Osteoblast (primary cell): ENCODE measurements at places on chromosomes 6 and 20. TPM values are rescaled to one million over a fixed set of nuclear protein-coding genes. Genes with fewer than 3 reads are reported as not detected.

The TLDC2 gene
- not detected in 2 replicates for total RNA-seq

The JPH2 gene
- total RNA-seq = 1.2 and 2.2 TPM in 2 replicates

The PRR18 gene
- 0.29 TPM in 1 of 2 replicates, not detected in the other for total RNA-seq

The SLC17A3 gene
- total RNA-seq = not detected in 2 replicates

DNA sequence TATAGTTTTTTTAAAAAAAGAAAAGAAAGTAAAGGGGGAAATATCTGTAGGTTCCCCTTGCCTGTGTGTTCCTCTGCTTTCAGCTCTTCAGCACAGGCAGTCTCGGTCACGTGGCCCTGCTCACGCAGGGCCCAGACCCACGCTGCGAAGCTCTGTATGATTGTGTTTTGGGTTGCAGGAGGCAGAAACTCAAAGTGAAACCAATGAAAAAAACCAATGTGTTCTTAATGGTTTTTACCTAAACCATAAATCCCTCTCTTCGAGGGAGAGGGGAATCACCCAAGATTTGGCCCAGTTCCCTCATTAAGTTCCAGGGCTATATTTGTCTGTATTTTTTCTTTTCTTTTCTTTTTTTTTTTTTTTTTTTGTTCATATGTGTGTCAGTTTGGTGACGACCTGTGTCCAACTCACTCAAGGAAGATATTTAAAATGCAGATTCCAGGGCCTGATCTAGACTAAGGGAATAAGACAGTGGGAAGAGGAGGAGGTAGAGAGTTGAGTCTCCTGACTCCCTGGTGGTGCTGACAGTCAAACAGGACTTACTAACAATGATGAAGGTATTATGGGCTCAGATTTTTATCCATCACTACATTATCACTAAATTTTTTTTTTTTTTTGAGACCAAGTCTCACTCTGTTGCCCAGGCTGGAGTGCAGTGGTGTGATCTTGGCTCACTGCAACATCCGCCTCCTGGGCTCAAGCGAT lies 33.8 kb upstream of the RREB1 start:
- H3K4me1 ChIP-seq = no peaks in the 10 kb centered on the region
- no peaks in the 10 kb centered on the region for H3K27me3 ChIP-seq
- H3K4me3 ChIP-seq = no peak overlapping the region
- DNase-seq = no peak
- no peaks in the 10 kb centered on the region for H3K36me3 ChIP-seq
- H3K27ac ChIP-seq = no peak overlapping the region

GRCh38 chr20:56400001-56400640 lies 7.7 kb downstream of the CSTF1 start:
- DNase-seq = no peak
- H3K36me3 ChIP-seq = peaks cover 85% of the 10 kb centered on the region
- H3K4me3 ChIP-seq = no peak overlapping the region
- H3K27me3 ChIP-seq = no peaks in the 10 kb centered on the region

DNA sequence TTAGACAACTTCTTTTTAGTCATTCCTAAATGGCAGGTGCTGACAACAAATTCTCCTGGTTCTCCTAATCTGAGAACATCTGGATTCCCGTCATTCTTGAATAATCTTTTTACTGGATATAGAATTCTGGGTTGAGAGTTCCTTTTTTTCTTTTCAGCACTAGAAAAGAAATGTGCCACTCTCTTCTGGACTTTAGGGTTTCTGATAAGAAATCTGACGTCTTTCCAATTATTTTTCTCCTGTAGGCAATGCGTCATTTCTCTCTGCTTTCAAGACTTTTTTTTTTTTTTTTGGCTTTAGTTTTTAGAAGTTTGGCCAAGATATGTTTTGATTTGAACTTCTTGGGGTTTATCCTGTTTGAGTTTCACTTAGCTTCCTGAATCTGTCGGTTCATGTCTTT lies 66.1 kb upstream of the RNF24 start:
- H3K27me3 ChIP-seq = no peaks in the 10 kb centered on the region
- no peaks in the 10 kb centered on the region for H3K36me3 ChIP-seq
- peaks cover 37% of the 10 kb centered on the region for H3K4me1 ChIP-seq
- DNase-seq = no peak
- peak overlapping the region; percentile 83 for H3K27ac ChIP-seq
- no peak overlapping the region for H3K4me3 ChIP-seq

DNA sequence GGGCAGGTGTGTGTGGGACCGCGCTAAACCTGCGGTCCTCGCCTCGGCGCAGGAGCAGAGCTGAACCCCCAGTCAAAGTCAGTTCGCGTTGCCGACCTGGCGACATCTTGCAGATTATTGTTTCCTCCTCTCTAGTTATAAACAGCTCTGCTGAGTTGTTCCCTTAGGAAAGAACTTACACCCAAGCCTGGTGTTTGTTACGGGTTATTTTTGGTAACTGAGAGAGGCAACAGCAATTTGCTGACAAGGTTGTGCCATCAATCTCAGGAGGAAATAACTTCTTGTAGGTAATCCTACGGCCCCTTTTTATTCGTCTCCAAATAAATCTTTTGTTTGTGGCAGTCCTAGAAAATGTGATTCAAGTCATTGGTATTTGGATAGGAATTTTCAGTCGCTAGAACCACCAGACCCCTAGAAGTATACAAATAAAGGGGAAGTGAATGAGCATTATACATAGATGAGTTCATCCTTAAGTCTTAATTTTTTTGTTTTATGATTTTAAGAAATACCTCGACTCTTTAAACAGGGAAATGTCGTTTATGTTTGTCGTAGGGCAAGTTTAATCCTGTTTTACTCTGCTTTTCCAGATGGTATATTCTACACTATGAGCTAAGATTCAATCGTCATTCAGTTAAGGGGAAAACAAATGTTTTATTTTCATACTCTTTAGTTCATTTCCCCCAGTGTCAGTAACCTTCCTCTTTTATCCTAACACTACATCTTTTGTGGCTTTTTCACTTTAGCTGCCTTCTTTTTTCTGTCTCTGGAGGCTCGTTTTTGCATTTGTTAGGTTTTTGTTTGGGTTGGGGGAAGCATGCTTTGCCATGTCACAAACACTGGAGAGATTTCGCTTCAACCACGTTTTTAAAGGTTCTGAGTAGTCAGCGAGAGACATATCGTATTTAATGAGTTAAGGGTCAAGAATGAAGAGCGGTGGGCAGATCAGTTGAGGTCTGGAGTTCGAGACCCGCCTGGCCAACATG lies 1.2 kb downstream of the PM20D2 start:
- H3K36me3 ChIP-seq = no peaks in the 10 kb centered on the region
- no peak overlapping the region for H3K27ac ChIP-seq
- DNase-seq = peak; percentile 72
- peak overlapping the region; percentile 72 for H3K4me3 ChIP-seq
- peaks cover 23% of the 10 kb centered on the region for H3K27me3 ChIP-seq

DNA sequence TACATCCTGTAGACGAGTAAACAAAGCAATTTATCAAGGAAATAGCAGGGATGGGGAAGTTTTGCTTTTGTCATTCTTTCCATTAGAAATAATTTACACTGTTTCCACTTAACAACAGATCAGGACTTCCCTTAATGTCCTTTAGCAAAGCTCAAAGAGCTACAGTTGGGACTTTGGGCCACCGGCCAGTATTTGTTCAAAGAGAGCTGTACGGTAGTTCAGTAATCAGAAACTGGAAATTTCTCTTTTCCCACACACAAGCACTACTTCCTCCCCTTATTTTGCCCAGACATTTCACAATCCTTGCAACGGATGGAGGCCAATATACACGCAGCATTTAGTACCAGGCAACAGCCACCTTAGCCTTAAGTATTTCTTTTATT lies 12.1 kb upstream of the HINT3 start:
- peak; percentile 43 for DNase-seq
- peaks cover 69% of the 10 kb centered on the region for H3K4me1 ChIP-seq
- H3K27me3 ChIP-seq = no peaks in the 10 kb centered on the region
- H3K36me3 ChIP-seq = no peaks in the 10 kb centered on the region
- H3K27ac ChIP-seq = peak overlapping the region; percentile 98
- H3K4me3 ChIP-seq = no peak overlapping the region

- no peak overlapping the region for H3K4me3 ChIP-seq
- no peaks in the 10 kb centered on the region for H3K36me3 ChIP-seq
- H3K27ac ChIP-seq = no peak overlapping the region
- H3K4me1 ChIP-seq = peaks cover 7% of the 10 kb centered on the region
Measured at GRCh38 chr20:32779500-32780211, 17.5 kb downstream of the DNMT3B start.

GRCh38 chr6:41694815-41695526 lies 40.4 kb downstream of the TFEB start:
- no peak overlapping the region for H3K27ac ChIP-seq
- H3K4me3 ChIP-seq = no peak overlapping the region
- H3K36me3 ChIP-seq = no peaks in the 10 kb centered on the region
- H3K27me3 ChIP-seq = no peaks in the 10 kb centered on the region
- DNase-seq = peak; percentile 95

DNA sequence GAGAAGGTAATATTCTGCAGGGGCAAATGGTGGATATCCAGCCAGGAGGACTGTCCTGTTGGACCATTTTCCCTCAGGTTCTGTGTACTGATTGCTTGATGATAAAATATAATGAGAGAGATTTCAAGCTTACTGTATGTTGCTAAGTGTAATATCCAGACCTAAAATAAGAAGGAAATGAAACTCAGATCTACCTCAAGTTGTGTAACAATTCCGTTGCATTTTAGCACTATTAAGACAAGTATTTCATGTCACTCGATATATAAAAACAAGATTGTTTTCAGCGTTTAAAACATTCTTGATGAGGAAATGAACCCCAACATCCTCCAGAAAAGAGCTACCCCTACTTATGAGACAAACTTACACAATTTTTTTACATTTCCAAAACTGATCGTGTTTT lies 57.2 kb downstream of the RGS17 start:
- H3K36me3 ChIP-seq = no peaks in the 10 kb centered on the region
- no peak overlapping the region for H3K4me3 ChIP-seq
- no peak for DNase-seq

GRCh38 chr6:13427801-13428582 lies 59.4 kb downstream of the GFOD1 start:
- no peak for DNase-seq

DNA sequence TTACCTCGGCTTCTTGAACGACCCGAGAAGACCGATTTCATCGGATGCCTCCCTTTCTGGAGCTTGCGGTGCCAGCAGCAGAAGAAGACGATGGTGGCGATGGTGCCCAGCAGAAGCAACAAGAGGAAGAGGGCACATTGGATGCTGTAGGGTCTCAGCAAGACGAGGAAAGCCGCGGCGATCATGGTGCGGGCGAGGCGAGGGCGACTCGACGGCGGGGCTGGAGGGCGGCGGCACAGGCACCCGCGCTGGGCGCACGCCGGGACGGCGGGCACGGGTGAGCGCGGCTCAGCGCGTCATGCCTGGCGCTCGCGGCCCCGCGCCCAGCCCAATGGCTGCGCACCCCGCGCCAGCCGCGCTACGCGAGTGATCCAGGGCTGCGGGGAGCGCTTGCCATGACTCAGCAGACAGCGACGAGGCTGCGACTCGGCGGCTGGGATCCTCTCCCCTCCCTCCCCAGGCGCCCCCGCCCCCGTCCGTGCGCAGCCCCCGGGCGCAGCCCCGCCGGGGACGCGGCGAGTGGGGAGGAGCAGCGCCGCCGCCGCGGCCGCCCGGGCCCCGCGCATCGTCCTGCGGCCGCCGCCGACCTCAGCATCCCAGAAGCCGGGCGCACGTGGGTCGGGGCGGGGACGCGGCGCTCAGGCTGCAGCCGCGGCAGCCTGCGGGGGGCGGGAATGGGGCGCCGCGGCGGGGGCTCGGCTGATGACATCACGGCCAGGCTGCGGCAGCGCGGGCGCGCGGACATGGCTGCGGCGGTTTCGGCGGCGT lies at the start of gene BEND6:
Gene BEND6, plus strand, starts transcription at position 705 of the 768 bp plus-strand sequence. CDS start 26,704 bp downstream, outside the sequence.
- H3K36me3 ChIP-seq = peaks cover 3% of the 10 kb centered on the region
- H3K27me3 ChIP-seq = no peaks in the 10 kb centered on the region

- no peak overlapping the region for H3K4me3 ChIP-seq
- H3K4me1 ChIP-seq = no peaks in the 10 kb centered on the region
- no peaks in the 10 kb centered on the region for H3K36me3 ChIP-seq
Measured at GRCh38 chr20:61073376-61073775, 178.7 kb upstream of the CDH4 start.

- H3K4me1 ChIP-seq = peaks cover 4% of the 10 kb centered on the region
- H3K36me3 ChIP-seq = peaks cover 29% of the 10 kb centered on the region
- no peak for DNase-seq
- no peak overlapping the region for H3K4me3 ChIP-seq
Measured at GRCh38 chr20:24978513-24978912, 14.0 kb downstream of the APMAP start.

GRCh38 chr6:69456086-69456485 lies 340.7 kb downstream of the LMBRD1 start:
- no peak overlapping the region for H3K27ac ChIP-seq
- no peaks in the 10 kb centered on the region for H3K27me3 ChIP-seq
- H3K36me3 ChIP-seq = no peaks in the 10 kb centered on the region
- no peak overlapping the region for H3K4me3 ChIP-seq

- no peaks in the 10 kb centered on the region for H3K4me1 ChIP-seq
- H3K36me3 ChIP-seq = no peaks in the 10 kb centered on the region
- DNase-seq = no peak
Measured at GRCh38 chr20:24318569-24319352, 150.7 kb upstream of the SYNDIG1 start.

GRCh38 chr6:168239044-168239773 lies 80.4 kb downstream of the DACT2 start:
- no peaks in the 10 kb centered on the region for H3K4me1 ChIP-seq
- H3K27ac ChIP-seq = no peak overlapping the region
- no peak overlapping the region for H3K4me3 ChIP-seq
- H3K36me3 ChIP-seq = no peaks in the 10 kb centered on the region

GRCh38 chr6:78607189-78607588 lies 260.2 kb upstream of the IRAK1BP1 start:
- no peak for DNase-seq
- H3K27me3 ChIP-seq = no peaks in the 10 kb centered on the region
- peaks cover 40% of the 10 kb centered on the region for H3K4me1 ChIP-seq

DNA sequence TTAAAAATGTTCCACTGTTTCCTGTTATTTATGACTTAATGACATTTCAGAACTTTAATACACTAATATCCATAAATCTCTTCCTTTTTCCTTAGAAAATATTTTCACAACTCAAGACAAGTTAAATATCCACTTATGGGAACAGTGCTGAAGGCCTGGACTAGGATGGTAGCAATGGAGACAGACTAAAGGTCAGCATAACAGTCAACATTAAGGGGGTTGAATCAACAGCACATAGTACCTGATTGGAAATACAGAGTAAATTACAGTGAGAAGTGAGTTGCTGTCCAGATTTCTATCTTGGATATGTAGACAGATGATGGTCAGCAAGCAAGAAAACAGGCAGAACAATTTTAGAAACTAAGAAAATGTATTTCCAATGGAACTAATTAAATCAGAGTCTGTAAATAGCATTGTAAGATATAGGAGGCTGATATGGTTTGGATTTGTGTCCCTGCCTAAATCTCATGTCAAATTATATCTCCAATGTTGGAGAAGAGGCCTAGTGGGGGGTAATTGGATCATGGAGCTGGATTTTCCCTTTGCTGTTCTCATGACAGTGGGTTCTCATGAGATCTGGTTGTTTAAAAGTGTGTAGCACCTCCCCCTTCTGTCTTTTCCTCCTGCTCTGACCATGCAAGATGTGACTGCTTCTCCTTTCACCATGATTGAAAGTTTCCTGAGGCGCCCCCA lies 682.7 kb downstream of the MAFB start:
- no peaks in the 10 kb centered on the region for H3K36me3 ChIP-seq
- peaks cover 12% of the 10 kb centered on the region for H3K4me1 ChIP-seq
- no peak overlapping the region for H3K27ac ChIP-seq
- H3K27me3 ChIP-seq = no peaks in the 10 kb centered on the region
- no peak overlapping the region for H3K4me3 ChIP-seq
